Psoas muscle (tissue), 8 donors: ENCODE measurements at places on chromosomes 2 and 18.

- H3K27me3 ChIP-seq = no peaks in the 10 kb centered on the region
- no peak overlapping the region for H3K27ac ChIP-seq
- no peak for DNase-seq
- H3K4me1 ChIP-seq = peaks cover 4% of the 10 kb centered on the region
Measured at GRCh38 chr2:217177720-217178119, 317.9 kb upstream of the TNP1 start.

- no peak overlapping the region for H3K4me3 ChIP-seq
- no peaks in the 10 kb centered on the region for H3K27me3 ChIP-seq
- H3K4me1 ChIP-seq = peaks cover 6% of the 10 kb centered on the region
- H3K27ac ChIP-seq = no peak overlapping the region
- DNase-seq = no peak
Measured at GRCh38 chr2:5387406-5387805, 304.8 kb upstream of the SOX11 start.

DNA sequence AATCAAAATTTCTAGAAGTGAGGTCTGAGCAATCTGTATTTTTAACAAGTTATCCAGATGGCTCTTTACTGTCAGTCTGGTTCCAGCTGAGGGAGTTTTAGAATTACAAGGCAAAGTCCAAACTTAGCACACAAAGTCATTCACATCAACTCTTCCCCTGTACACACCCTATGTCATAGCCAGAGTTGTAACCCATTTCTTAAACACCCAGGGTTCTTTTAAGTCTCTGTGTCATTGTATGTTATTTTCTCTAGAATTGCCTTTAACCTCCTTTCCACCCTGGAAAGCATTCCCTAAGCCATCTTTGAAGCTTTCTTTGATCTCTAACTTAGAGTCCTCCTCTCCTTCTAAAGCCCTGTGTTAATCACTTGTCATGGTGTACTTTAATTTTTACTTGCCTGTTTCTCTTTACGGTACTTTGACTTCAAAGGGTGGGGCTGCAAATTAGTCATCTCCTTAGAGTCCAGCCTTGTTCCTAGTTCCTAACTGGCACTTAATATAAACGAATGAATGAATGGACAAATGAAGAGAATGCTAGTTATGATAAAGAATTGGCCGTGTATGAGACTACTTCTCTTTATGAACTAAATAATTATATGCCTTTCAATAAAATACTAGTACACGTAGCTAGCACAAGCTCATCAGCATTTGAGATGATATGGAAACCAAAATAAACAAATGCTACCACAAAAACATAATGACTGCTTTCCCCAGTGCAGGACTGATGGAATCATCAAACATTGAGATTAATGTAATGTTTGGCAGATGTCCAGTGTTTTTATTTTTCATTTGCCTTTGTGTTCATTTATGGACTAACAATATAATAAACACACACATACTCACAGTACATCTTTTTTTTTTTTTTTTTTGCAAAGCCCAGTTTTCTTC lies 11.9 kb upstream of the ACTR3 start:
- no peak overlapping the region for H3K4me3 ChIP-seq
- H3K27ac ChIP-seq = no peak overlapping the region
- no peak for DNase-seq

- DNase-seq = no peak
- no peaks in the 10 kb centered on the region for H3K36me3 ChIP-seq
- H3K27ac ChIP-seq = no peak overlapping the region
- no peaks in the 10 kb centered on the region for H3K27me3 ChIP-seq
Measured at GRCh38 chr2:203861197-203861596, 6.4 kb upstream of the CTLA4 start.

- no peak overlapping the region for H3K27ac ChIP-seq
- H3K4me3 ChIP-seq = no peak overlapping the region
- no peak for DNase-seq
Measured at GRCh38 chr2:221817052-221817451, 244.9 kb upstream of the EPHA4 start.

GRCh38 chr2:241051578-241052487 lies 50.3 kb downstream of the MTERF4 start:
- no peaks in the 10 kb centered on the region for H3K4me1 ChIP-seq
- no peak overlapping the region for H3K4me3 ChIP-seq
- DNase-seq = peak; percentile 31

GRCh38 chr2:105864262-105864661 lies 119.5 kb downstream of the NCK2 start:
- H3K27ac ChIP-seq = no peak overlapping the region
- H3K4me3 ChIP-seq = no peak overlapping the region
- DNase-seq = no peak
- no peaks in the 10 kb centered on the region for H3K27me3 ChIP-seq
- no peaks in the 10 kb centered on the region for H3K36me3 ChIP-seq

DNA sequence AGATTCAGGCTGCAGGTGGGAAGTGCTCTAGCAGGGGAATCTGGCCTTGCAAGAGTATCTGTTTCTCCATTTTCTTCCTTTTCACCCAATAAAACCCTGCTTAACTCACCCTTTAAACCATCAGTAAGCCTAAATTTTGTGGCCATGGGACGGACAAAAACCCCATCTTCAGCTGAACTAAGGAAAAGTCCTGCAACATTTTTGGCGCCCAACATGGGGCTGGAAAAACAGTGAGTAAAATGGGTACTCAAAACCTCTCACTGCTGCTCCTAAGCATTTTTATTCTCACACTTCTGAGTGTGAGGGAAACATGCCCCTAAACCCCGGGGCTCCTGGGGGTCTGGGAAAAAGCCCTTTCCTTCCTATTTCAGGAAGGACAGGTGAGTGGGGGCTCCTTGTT lies 414.3 kb downstream of the ZNF804A start:
- no peak for DNase-seq
- H3K27ac ChIP-seq = no peak overlapping the region
- H3K27me3 ChIP-seq = no peaks in the 10 kb centered on the region

- H3K27ac ChIP-seq = no peak overlapping the region
- DNase-seq = no peak
- no peak overlapping the region for H3K4me3 ChIP-seq
- H3K36me3 ChIP-seq = no peaks in the 10 kb centered on the region
Measured at GRCh38 chr2:99634234-99634633, 144.4 kb upstream of the REV1 start.

- H3K27ac ChIP-seq = no peak overlapping the region
- no peaks in the 10 kb centered on the region for H3K4me1 ChIP-seq
- no peak overlapping the region for H3K4me3 ChIP-seq
- H3K27me3 ChIP-seq = no peaks in the 10 kb centered on the region
- peak; percentile 53 for DNase-seq
- H3K36me3 ChIP-seq = no peaks in the 10 kb centered on the region
Measured at GRCh38 chr2:9166579-9167377, 39.8 kb upstream of the ASAP2 start.

DNA sequence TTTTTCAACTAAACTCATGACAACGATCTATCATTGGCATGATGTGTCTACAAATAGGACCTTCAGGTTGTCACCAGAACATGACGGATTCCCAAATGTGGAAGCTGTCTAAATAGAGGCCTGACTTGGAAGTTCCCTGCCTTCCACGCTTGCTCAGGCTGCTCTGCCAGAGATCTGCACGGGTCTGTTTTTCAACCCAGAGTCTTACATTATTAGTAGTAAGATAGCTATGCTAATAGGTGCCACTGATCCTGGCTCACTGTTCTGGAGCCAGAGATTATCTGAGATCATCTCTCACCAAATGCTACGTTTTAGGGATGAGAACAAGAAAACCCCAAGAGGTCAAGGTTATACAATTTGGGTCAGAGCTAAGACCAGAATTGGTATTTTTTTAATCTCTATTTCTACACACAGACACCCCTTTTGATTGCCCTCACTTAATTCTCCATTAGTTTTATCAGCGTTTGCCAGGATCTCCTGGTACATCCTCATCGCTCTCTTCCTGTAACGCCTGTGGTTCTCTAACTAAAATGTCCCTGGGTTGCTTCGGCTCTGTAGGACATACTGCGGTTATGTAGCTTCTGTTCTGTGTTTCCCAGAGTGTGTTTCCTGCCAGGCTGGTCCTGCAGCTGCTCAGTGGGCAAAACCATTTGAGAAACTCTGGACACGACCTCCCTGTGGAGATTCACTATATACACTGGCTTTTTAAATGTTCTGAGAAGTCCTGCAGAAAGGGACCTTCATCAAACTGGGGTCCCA lies 5.7 kb downstream of the CDC42EP3 start:
- peaks cover 73% of the 10 kb centered on the region for H3K36me3 ChIP-seq
- no peaks in the 10 kb centered on the region for H3K27me3 ChIP-seq
- H3K27ac ChIP-seq = peak overlapping the region; percentile 90
- peak overlapping the region; percentile 98 for H3K4me3 ChIP-seq

DNA sequence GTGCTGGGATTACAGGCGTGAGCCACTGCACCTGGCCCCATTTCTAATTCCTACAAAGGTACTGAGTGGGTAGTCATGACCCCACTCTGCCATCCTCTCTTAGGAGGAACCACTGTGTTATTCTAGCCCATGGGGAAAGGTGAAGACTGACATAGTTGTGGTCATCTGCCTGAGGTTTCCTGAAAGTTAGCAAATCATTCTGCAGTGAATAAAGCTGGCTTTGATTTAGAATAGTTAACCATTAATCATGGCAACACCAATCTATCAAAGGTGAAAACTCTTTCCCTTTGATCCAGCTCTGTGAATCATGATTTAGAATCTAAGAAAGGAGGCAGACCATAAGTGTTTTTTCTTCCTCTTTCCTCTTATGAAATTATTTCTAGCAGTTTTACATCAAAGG lies 50.8 kb downstream of the SUMO1 start:
- no peak overlapping the region for H3K4me3 ChIP-seq
- no peak for DNase-seq
- H3K27ac ChIP-seq = no peak overlapping the region
- no peaks in the 10 kb centered on the region for H3K27me3 ChIP-seq
- H3K36me3 ChIP-seq = no peaks in the 10 kb centered on the region
- H3K4me1 ChIP-seq = peaks cover 12% of the 10 kb centered on the region

DNA sequence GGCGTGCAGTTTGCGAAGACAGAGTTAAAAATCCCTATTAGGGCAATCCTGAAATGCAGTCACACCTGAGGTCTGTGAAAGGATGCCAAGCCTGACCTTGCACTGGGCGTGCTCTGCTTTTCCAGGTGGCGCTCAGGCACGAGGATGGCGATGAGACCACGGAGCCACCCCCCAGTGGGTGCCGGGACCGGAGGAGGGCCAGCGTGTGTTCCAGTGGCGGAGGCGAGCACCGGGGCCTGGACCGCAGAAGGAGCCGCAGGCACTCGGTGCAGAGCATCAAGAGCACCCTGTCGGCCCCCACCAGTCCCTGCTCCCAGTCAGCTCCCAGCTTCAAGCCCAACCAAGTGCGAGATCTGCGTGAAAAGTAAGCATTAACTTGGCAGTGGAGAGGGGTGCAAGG lies 203.4 kb downstream of the TPGS2 start:
- no peak overlapping the region for H3K27ac ChIP-seq
- no peaks in the 10 kb centered on the region for H3K27me3 ChIP-seq
- DNase-seq = no peak
- no peaks in the 10 kb centered on the region for H3K36me3 ChIP-seq

GRCh38 chr2:202122980-202123720 lies 50.1 kb downstream of the KIAA2012 start:
- H3K4me3 ChIP-seq = no peak overlapping the region
- DNase-seq = no peak
- H3K4me1 ChIP-seq = no peaks in the 10 kb centered on the region
- no peaks in the 10 kb centered on the region for H3K36me3 ChIP-seq
- no peak overlapping the region for H3K27ac ChIP-seq

DNA sequence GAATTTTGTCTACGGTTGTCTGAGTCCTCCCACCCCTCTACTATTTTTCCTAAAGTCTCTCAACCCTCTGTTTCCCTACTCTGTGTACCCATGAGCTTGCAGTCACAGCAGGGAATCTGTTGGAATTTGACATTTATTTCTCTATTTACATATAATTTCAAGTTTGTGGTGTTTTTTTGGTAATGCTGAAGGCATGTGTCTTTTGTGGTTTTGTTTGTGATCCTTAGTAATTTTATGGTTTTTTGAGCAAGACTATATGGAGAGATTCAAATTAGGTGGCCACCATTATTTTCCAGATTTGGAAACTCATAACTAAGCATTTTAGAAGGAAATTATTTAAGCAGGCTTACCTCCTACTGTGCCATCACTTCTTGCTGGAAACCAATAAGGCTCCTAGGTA lies 27.2 kb upstream of the FBLN7 start:
- H3K4me1 ChIP-seq = no peaks in the 10 kb centered on the region
- DNase-seq = no peak
- no peak overlapping the region for H3K4me3 ChIP-seq
- H3K27ac ChIP-seq = no peak overlapping the region
- no peaks in the 10 kb centered on the region for H3K27me3 ChIP-seq

DNA sequence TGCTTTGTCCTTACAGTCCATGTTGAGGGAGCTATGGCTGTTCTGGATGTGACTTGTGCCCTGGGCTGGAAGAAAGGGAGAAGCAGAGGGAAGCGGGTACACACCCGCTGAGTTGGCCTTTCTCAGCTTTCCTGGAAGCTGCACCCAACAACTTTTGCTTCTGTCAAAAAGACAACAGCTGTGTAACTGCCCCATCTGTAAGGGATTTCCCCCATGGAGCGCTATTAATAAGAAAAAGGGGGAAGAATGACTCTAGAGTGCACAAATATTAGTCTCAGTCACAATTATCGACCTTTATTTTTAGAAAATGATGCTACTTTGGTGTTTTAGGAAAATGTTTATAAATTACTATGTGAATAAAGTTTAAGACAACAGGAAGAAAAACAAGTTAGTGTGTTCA lies 368.3 kb downstream of the RAD51AP2 start:
- H3K27me3 ChIP-seq = no peaks in the 10 kb centered on the region
- H3K36me3 ChIP-seq = no peaks in the 10 kb centered on the region
- no peaks in the 10 kb centered on the region for H3K4me1 ChIP-seq
- no peak overlapping the region for H3K4me3 ChIP-seq
- no peak overlapping the region for H3K27ac ChIP-seq

GRCh38 chr18:70452501-70452900 lies 163.7 kb downstream of the SOCS6 start:
- no peak overlapping the region for H3K27ac ChIP-seq
- no peak for DNase-seq
- no peaks in the 10 kb centered on the region for H3K36me3 ChIP-seq

DNA sequence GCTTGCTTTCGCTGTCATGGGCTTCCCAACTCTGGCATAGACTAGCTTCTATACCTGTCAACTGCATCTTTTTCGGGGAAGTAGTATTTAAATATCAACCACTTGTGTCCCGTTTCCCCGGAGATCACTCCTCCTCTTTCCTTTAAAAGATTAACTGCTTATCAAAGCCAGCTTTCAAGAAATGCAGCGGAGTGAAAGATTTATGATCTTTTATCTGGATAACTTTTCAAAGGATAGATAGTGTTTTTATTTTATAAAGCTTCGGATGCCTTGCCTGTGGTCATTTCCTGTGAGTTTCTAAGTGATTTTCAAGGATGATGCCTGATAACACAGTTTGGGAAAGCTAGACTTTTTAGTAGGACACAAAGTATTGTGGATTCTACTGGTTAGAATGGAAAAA lies 2.9 kb upstream of the IGFBP5 start:
- no peaks in the 10 kb centered on the region for H3K27me3 ChIP-seq
- no peak for DNase-seq
- H3K4me1 ChIP-seq = peaks cover 63% of the 10 kb centered on the region
- H3K36me3 ChIP-seq = no peaks in the 10 kb centered on the region
- H3K4me3 ChIP-seq = no peak overlapping the region

DNA sequence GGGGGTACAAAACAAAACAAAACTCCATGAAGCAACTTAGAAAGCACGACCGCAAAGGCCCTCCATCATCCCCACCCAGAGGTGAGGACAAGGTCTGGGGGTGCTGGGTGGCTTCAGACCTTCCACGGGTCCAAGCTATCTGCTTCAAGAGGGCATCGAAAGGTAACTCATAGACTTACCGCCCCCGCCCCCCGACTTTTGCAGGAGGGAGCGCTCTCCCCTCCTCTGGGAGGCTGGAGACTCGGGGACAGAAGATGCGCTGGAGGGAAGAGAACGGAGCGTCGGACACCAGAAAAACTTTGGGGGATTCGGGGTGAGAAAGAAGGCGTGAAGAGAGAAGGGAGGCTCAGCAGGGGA lies 300 bp upstream of the STON1 start:
- H3K27ac ChIP-seq = no peak overlapping the region
- no peak for DNase-seq
- H3K27me3 ChIP-seq = peaks cover 2% of the 10 kb centered on the region
- peak overlapping the region; percentile 73 for H3K4me3 ChIP-seq
- H3K36me3 ChIP-seq = no peaks in the 10 kb centered on the region
